ENCODE measurements at places on chromosomes 3 and 15.

DNA sequence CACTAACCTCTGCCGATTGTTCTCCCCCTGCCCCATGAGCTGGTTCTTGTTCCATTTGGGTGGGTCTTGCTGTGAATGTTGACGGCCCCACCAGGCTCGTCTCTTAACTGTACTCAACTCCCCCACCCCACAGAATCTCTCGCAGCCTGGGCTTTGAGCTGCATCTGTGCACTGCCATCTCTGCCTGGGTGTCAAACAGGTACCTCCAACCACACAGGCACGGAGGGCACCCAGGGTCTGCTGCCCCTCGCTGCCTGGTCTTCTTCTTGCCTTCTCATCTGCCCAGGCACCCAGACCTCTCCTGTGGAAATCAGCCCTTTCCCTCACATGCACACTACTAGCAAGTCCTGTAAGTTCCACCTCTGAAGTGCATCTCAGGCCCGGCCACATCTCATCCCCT is 10.1 kb downstream of the TLR9 start:
- no peak for DNase-seq

DNA sequence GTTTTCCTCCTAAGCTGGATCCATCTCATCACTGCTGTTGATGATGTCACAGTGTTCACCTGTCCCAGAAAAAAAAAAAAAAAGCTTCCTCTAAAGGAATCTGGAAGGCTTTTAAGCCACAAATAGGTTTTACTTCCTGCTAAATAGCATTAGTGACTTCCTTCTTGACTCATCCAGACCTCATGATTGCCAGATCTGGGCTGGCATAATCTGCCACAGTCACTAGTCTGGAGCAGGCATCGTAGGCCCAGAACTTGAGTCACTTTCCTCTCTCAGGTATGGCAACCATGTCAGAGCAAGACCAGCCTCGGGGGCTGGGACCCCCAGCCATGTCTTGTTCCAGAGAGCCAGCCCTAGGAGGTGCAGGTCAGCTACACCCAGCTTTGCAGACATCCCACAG is 266.5 kb upstream of the CADM2 start:
- DNase-seq, result no peak

- DNase-seq, result no peak
Observed at GRCh38 chr15:70094690-70095311, 2.9 kb downstream of the TLE3 start.

- no peak for DNase-seq
Observed at GRCh38 chr15:98683831-98684230, 35.5 kb downstream of the IGF1R start.

- DNase-seq, result no peak
Observed at GRCh38 chr15:60137711-60138396, 133.7 kb downstream of the FOXB1 start.

DNA sequence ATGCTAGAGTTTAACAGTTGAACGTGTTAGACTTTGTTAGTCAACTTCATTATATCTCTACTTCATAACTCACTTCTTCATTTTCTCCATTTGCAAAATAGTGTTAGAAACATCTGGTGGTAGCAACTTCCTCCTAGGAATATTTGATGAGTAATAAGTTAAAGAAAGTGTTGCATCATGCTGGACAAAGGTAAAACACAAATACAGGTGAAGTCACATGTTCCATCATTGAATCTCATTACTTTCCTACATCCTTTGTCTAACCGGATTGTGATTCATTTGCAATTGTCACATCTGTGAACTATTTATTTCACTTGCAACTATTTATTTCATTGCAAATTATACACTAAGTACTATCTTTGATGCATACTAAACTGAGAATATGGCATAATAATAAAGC is 186.5 kb downstream of the TUSC7 start:
- DNase-seq, result no peak

DNA sequence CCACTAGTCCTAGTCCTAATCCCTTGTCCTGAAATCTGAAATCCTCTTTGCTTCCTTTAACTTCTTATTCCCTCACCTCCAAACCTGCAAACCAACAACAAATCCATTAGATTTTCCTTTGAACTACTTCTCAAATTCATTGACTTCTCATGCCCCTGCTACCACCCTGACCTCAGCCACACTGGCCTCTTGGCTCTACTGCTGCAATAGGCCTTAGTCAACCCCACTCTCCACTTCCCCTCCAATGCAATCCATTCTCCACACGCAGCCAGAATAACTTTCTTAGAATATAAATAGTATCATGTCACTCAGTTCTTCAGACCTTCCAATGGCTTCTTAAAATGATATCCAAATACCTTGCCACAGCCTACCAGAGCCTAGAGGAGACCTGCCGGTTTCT is 131.1 kb upstream of the GADL1 start:
- no peak for DNase-seq

DNA sequence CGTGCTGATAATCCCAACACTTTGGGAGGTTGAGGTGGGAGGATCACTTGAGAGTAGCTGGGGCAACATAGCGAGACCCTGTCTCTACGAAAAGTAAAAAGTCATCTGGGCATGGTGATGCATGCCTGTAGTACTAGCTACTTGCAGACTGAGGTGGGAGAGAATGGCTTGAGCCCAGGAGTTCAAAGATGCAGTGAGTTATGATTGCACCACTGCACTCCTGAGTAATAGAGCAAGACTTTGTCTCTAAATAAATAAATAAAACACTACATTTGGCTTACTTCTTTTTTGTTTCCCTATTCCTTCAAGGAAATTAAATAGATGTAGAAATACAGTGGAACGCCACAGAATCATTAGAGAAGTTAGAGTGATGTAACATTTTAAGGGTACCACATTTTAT is 20.1 kb upstream of the LDHAL6B start:
- DNase-seq, result no peak

DNA sequence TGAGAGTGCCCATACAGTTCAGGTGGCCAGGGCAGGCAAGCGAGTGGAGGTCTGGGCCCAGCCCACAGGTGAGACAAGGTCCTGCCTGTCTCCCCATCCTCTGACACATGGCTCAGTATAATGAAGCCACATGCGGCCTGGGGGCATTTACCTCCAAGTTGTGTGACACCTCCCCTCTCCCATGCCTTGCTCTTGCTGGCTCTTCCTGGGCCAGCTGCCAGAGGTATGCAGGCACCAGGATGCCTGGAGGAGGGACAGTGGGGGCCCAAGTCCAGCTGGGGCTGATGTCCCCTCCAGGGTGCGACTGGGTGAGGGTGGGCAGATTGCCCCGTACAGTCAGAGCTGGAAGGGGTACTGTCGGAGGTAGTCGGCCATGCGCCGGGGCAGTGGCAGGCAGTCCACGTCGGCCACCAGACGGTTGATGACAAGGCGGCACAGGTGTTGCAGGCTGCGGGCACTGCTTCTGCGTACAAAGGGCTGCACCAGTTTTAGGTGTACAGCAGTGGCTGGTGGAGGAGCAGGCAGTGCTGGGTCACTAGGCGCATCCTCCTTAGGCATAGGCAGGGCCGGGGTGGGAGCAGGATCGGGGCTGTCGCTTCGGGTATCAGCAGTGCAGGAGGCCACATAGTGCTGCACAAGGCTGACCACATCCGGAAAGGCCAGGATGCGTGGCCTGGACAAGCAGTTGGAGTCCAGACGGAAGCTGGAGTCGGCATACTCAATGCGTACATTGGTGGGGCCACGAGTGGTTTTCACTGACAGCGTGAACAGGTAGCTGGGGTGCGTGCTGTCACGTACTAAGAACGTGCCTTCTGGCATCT is 4.1 kb downstream of the CISH start:
- no peak for DNase-seq

GRCh38 chr3:45544717-45545296 is 49.7 kb upstream of the LIMD1 start:
- no peak for DNase-seq

GRCh38 chr15:45150997-45151396 is 21.2 kb downstream of the DUOX1 start:
- DNase-seq, result no peak

GRCh38 chr15:49627407-49627877 is 6.6 kb downstream of the DTWD1 start:
- no peak for DNase-seq

GRCh38 chr3:196210673-196211556 is at the start of gene ZDHHC19:
Gene ZDHHC19, minus strand, starts transcription at chr3:196211400. Its CDS starts 85 bp downstream, at chr3:196211315.
- no peak for DNase-seq

GRCh38 chr3:171309906-171310359 is 150.3 kb downstream of the TNIK start:
- no peak for DNase-seq

DNA sequence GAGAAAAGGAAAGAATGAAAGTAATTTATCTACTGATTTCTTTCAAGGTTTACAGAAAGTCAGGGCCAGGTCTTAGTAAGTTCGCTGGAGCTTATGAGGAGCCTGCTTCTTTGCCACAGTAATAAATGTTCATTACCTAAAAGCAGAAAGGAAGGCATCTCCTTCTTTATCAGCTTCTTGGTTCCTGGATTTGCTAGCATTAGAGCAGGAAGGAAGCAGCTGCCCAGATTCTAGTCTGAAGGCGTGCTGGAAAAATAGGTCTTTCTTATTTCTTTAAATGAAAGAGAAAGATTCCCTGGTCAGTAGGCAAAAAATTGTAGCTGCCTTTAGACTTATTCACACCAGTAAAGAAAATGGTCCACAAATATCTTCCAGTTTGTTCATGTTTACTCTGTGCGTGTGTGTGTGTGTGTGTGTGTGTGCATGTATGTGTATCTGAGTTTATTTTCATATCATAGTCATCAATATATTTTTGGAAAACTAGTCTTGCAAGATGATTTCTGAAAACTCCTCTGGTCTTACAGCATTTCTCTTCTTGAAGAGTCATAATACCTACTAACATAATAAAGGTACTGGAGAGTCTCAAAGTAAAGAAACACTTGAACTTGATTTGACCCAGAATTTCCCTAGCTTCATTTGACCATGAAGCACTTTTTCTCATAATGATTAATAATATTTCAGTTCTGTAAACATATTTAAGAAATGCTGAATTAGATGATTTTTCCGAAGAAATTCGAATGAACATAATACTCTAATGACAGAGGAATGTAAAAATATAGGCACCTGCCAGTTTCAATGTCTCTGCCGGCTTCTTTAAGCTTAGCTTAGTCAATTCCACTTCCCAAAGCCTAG is 255.3 kb upstream of the ZPLD1 start:
- no peak for DNase-seq

GRCh38 chr3:12638105-12638504 is 25.8 kb downstream of the RAF1 start:
- DNase-seq, result no peak

DNA sequence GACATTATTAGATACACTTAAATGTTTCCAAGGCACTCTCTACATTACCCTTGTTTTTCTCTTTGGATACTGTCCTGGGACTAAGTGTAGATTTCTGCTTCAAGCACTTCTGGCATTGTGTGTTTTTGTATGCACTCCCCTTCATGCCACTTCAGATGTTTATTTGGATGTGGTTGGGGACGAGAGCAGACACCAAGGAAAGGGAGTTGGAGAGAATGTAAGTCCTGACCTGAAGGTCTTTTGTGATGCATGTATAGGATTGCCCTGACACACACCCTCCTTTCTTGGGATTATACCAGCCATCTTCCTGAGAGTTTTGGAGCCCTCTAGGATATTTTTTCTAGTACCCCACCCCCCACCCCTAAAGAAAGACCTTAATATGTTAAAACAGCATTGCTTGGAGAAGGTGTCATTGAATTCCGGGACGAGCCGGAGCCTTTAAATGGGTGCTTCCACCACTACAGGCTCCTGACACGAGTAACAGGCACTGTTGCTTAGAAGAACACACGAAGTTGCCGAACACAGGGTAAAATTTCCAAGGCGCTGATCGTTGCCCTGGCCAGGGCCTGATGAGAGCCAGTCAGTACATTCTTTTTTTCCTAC is 22.7 kb downstream of the PSMD6 start:
- DNase-seq, result no peak

DNA sequence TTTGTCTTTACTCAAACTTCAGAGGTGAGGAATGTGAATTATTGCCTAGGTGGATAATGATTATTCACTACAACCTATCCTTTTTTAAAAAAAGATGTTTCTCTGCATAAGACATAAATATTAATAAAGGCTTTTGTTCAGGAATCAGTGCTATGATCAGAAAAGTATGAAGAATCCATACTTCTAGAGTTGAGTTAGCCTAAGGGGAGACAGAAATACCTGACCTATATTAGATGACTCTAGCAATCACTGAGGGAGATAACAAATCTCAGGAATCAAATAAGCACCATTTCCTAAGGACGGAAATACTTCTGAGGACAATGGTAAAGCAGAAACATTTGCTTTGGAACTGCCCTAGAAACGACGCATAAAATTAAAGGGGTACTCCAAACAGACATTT is 763.8 kb downstream of the GBE1 start:
- DNase-seq, result no peak
